Activated naive CD8-positive, alpha-beta T cell treated with anti-CD3 and anti-CD28 coated beads, Interleukin-2, amount 10 ng/mL, durations not matched to agents 7 days and 5 days (primary cell): ENCODE measurements at places on chromosomes 12 and 14. TPM values are rescaled to one million over a fixed set of nuclear protein-coding genes. Genes with fewer than 3 reads are reported as not detected.

- no peak for DNase-seq
These were observed 394.5 kb upstream of the ATP2B1 start for GRCh38 chr12:90102957-90103652.

- DNase-seq = no peak
These were observed 23.8 kb downstream of the BAZ1A start for GRCh38 chr14:34851395-34851794.

- no peak for DNase-seq
These were observed 41.4 kb downstream of the RAB35 start for GRCh38 chr12:120075034-120075616.

Gene AQP6
- total RNA-seq = not detected
